NCI-H1048 (cell line): ENCODE measurements at places on chromosomes 7 and 10.

GRCh38 chr10:126153711-126154628 lies 234.3 kb downstream of the ADAM12 start:
- no peak for DNase-seq

GRCh38 chr10:129962872-129963640 lies 1.0 kb downstream of the EBF3 start:
- no peak for DNase-seq

DNA sequence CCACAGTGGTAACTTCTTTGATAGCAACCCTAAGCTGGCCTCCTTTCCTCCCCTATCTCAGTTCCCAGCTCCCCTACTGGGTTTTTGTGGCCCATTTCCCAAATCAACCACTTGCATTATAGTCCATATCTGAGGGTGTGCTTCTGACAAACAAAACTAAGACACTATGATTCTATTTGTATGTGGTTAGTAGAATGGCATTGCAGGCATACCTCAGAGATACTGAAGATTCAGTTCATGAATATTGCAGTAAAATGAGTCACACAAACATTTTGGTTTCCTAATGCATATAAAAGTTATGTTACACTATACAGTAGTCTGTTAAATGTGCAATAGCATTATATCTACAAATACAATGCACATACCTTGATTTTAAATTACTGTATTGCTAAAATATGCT lies 15.4 kb upstream of the TMEM243 start:
- no peak for DNase-seq

DNA sequence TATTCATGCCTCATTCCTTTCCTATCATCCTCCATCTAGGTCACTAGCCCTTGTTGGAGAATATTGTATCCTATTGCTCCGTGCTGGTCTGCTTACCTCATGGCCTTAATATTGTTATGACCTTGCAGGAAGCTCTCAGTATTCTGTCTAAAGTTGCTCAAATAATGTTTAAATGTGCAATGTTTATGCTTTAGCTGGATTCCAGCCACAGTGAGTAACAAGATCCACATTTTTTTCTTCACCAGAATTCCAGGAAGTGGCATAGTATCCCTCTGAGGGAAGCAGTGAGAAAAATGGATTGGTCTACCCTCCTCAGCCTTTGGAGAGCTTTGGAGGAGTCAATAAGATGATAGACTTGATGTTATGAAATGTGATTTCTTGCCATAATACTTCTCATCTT lies 402.6 kb downstream of the NRG3 start:
- no peak for DNase-seq

- no peak for DNase-seq
Measured at GRCh38 chr7:140876519-140877248, 48.0 kb downstream of the BRAF start.

GRCh38 chr10:56722912-56723311 lies 361.9 kb upstream of the ZWINT start:
- DNase-seq, result no peak

DNA sequence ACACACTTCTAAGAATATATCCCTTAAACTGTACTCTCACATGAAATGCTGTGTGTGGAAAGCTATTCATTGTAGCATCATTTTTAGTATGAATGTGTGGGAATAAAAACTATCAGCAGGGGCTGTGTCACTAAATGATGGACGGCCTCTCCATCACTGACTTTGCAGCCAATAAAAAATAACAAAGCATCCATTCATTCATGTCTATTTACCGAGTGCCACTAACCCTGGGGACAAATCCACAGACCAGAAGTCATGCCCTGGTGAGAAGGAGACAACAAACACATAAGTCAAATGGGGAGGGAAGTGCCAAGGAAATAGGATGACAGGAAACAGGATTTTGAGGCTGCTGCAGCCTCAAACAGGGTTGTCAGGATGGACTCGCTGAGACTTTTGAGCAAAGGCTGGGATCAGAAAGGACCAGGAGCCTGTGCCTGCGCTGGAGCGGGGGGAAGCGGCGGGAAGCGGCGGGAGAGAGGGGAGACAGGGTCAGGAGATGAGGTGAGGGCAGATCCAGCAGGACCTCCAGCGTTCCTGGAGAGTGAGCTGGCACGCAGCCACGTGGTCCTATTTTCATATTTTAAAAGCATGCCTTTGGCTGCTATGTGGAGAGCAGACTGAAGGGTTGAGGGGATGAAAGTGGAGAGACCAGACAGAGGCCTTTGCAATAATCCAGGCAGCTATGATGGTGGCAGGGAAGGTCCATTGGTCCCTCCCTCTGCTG lies 2.2 kb upstream of the NOM1 start:
- DNase-seq, result no peak

GRCh38 chr10:89668386-89669071 lies 23.5 kb upstream of the PANK1 start:
- no peak for DNase-seq

GRCh38 chr10:42973870-42974692 lies 102.8 kb upstream of the RET start:
- DNase-seq, result no peak

DNA sequence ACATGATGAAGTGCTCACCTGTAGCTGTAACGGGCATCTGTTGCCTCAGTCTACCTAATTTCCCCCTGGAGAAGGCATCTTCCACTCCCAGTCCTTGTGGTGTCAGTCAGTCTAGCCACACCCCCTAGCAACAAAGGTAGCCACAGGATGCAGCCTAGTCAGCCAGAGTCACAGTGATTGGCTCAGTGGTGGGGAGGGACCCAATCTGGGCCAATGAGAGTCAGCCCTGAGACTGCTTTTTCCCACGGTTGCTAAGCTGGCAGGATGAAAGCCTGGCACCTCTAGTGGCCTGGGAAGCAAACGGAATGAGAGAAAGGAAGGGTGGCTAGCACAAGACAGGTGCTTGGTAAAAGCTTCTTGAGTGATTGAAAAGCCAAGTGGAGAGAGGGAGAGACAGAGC lies 118.6 kb downstream of the SH3PXD2A start:
- no peak for DNase-seq

DNA sequence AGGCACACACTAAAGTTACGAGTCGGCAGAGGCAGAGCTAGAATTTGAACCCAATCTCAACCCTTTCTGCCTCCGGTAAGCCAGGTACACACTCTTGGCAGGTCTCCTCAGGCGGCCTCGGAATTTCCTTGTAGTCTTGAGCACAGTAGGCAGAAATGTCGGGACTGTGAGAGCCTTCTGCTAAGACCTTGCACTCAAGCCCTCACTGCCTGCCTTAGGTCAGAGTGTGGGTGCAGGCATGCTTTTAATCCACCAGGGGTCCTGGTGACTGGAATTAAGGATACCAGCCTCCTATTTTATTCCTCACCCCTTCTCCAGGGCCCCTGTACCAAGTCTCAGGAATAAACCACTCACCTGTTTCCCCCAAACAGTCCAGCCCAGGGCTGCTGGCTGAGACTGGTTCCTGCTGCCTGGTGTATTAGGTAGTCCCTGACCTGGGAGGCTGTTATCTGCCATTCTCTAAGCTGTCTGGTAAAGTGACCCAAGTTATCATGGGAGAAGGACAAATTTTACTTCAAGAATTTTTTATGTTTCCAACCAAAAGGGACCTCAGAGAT lies 855 bp downstream of the ATP6V1F start:
- DNase-seq, result no peak

DNA sequence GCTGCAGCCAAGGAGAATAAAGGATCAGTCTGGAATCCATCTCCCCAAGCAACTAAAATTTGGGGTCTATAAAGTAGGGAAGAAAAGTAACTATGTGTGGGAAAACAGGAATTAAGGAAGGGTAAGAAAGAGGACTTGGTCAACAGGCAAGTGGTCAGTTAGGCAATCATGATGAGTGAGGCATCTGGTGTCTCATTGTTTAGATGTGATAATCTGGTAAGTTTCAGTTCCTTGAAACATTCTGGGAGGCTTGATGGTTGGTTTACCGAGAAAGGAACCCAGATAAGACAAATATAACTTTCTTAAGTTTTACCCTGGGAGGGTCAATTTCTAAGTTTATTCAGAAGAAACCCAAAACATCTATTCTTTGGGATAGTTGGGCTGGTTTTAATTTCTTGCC lies 22.3 kb downstream of the HYAL4 start:
- DNase-seq, result no peak

- no peak for DNase-seq
Measured at GRCh38 chr10:110007161-110007700, 553 bp upstream of the ADD3 start.

DNA sequence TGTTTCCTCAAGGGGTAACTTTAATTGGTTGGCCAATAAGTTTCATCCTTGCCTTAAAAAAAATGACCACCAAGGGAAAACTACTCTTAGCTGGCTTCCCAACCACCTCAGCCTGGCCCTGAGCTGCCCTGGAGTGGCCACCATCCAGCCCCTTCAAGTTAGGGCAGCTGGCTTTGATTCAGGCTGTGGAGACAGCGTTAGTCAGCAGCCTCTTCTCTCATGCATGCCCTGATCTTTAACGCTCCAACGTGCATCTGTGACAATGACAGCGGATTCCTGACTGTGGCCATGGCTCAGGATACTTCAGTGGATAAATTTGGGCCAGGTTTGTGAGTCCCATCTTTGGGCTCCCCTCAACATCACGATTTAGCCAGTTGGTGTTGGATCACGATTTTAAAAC lies 111.6 kb downstream of the RBM20 start:
- DNase-seq, result no peak

- DNase-seq, result no peak
Measured at GRCh38 chr10:88923520-88923919, 29.1 kb downstream of the ACTA2 start.

- no peak for DNase-seq
Measured at GRCh38 chr7:90690159-90690858, 94.2 kb downstream of the CDK14 start.

- DNase-seq, result no peak
Measured at GRCh38 chr7:137877027-137877675, 30.4 kb upstream of the DGKI start.
